Activated CD4-positive, alpha-beta T cell treated with anti-CD3 and anti-CD28 coated beads for 48 hours (primary cell): ENCODE measurements at places on chromosomes 2 and 18.

DNA sequence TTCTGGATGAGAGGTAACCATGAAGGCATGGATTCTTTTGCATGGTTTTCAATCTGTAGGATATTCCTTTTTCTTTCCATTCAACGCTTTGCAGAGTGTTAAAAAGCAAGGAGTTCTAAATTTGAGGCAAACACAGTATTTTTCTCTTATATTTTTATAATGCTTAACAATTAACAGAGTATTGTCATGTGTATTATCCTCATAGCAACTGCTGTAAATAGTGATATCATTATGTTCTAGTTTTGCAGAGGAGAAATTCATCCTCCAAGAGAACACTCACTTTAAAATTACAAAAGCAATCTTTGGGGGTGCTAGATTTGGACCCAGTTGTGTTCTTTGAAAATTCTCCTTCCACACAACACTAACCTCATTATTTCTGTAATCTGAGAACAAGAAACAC lies 58.7 kb downstream of the RDH14 start:
- no peak for DNase-seq

- DNase-seq = no peak
Measured at GRCh38 chr2:157843935-157844334, 32.2 kb downstream of the ACVR1 start.

DNA sequence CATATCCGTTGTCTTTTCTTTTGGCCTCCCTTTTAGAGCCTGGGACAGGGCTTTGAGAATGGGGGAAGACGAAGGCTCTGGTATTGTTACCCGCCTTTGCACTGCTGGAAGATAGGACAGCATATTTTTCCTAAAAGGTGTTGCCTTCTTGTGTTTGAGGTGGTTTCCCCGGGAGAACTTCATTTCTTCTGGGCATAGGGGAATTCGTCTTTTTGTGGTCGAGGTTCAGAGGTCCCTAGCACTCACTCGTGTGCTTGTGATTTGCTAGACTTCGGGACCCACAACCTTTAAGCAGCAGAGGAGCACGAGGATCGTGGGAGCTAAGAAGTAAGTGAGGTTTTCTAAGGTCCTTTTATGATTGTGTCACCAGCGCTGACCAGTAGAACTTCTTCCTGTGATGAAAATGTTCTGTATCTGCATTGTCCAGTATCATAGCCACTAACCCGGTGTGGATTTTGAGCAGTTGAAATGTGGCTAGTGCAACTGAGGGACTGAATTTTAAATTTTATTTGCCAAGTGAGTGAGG lies 611 bp downstream of the ZNF512 start:
- DNase-seq = no peak

DNA sequence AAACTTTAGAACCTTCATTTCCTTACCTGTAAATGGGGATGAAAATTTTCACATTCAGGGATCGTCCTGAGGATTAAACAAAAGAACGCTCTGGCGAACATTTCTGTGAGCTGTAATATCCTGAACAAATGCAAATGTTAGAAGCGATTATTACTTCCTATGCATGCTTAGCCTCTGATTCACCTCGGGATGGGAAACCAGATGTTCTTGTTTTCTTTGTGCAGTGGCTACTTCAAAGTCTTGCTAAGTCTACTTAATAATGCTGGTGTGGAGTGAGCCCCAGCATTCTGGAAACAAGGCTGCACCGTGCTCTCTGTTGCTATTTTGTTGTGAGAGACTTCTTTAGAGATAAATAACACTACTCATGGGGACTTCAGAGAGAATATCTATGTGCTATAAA lies 119.1 kb upstream of the PELI1 start:
- DNase-seq = no peak

DNA sequence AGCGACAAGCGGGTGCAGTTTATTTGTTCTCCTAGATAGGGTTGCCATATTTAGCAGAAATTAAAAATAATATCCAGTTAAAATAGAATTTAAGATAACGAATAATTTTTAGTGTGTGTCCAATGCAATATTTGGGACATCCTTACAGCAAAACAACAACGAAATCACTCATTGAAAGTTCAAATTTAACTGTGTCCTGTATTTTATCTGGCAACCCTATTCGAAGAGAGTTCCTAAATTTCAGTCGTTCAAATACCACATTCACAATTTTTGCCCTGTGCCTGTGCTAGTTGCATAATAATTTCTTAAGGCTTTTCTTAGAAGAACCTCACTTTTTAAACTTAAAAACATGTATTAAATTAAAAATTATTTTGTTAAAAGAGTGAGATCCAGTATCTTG lies 664 bp downstream of the DGUOK start:
- DNase-seq = no peak

GRCh38 chr2:97714950-97715652 lies 1.7 kb downstream of the ZAP70 start:
- DNase-seq = no peak

- DNase-seq = no peak
Measured at GRCh38 chr2:216559625-216560156, 61.0 kb downstream of the RPL37A start.
